Esophagus squamous epithelium (tissue), 5 donors: ENCODE measurements at places on chromosomes 7 and 10.
A peak's percentile ranks its signal among the peaks of the same experiment; 100 is the strongest.

GRCh38 chr7:64045301-64046040 is at the start of gene ZNF727:
Gene ZNF727 (plus strand): TSS chr7:64045434. CDS start chr7:64045622, 188 bp downstream.
- H3K27me3 ChIP-seq = no peaks in the 10 kb centered on the region
- no peaks in the 10 kb centered on the region for H3K36me3 ChIP-seq
- DNase-seq = no peak
- H3K4me3 ChIP-seq = peak within 1 kb of the TSS; percentile 55
- H3K27ac ChIP-seq = peak within 1 kb of the TSS; percentile 79

GRCh38 chr10:26323219-26323618 is 106.6 kb downstream of the GAD2 start:
- H3K4me3 ChIP-seq = no peak overlapping the region
- no peaks in the 10 kb centered on the region for H3K27me3 ChIP-seq
- no peak overlapping the region for H3K27ac ChIP-seq
- H3K4me1 ChIP-seq = no peaks in the 10 kb centered on the region
- H3K36me3 ChIP-seq = no peaks in the 10 kb centered on the region

GRCh38 chr7:143015926-143016490 is 10.9 kb downstream of the OR9A2 start:
- no peak overlapping the region for H3K27ac ChIP-seq
- H3K4me3 ChIP-seq = no peak overlapping the region
- no peaks in the 10 kb centered on the region for H3K36me3 ChIP-seq
- H3K27me3 ChIP-seq = no peaks in the 10 kb centered on the region
- H3K4me1 ChIP-seq = peaks cover 11% of the 10 kb centered on the region

DNA sequence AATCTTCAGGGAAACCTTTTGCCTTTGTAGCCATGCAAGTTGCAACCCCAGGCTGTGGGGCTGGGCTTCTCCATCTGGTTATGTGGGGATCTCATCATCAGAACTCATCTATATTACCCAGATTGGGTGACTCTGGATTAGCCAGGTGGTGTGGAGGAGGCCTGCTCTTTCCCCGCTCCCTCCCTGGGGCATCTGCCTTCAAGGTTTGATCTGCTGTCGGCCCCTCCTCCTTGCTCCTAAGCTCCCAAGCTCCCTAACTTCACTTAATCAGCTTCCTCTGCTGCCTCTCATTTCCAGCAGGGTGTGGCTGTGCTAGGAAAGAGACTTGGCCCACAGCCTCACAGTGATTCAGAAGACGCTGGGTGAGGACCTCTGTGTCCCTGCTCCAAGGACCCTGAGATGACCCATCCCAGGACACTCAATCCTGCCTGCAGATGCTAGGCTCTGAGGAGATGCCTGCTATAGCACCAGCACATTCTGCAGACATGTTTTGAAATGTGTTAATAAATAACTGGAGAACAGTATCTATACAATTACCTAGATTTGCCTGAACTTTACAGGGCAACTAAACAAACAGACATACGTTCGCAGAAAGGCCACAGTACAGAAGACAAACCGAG is 392.1 kb upstream of the PODXL start:
- peak overlapping the region; percentile 81 for H3K27ac ChIP-seq
- H3K27me3 ChIP-seq = peaks cover 2% of the 10 kb centered on the region
- peaks cover 24% of the 10 kb centered on the region for H3K4me1 ChIP-seq
- no peaks in the 10 kb centered on the region for H3K36me3 ChIP-seq

GRCh38 chr10:133236401-133237240 is 1.0 kb upstream of the VENTX start:
- H3K27me3 ChIP-seq = peaks cover 23% of the 10 kb centered on the region
- H3K4me1 ChIP-seq = peaks cover 16% of the 10 kb centered on the region
- H3K27ac ChIP-seq = no peak overlapping the region
- DNase-seq = no peak

DNA sequence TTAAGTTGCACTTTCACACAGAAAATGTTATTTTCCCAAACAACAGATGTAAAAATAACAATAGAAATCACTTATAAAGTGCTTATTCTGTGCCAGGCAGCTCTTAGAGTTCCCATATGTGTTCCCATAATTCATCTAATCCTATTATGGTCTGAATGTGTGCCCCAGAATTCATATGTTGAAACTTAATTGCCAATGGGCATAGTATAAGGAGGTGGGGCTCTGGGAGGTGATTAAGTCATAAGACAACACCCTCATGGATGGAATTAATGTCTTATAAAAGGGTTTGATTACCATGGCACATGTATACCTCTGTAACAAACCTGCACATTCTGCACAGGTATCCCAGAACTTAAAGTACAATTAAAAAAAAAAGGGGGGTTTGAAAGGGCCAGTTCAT is 92.7 kb downstream of the FZD1 start:
- no peak overlapping the region for H3K4me3 ChIP-seq
- H3K27ac ChIP-seq = no peak overlapping the region
- H3K27me3 ChIP-seq = no peaks in the 10 kb centered on the region
- no peak for DNase-seq
- no peaks in the 10 kb centered on the region for H3K4me1 ChIP-seq

DNA sequence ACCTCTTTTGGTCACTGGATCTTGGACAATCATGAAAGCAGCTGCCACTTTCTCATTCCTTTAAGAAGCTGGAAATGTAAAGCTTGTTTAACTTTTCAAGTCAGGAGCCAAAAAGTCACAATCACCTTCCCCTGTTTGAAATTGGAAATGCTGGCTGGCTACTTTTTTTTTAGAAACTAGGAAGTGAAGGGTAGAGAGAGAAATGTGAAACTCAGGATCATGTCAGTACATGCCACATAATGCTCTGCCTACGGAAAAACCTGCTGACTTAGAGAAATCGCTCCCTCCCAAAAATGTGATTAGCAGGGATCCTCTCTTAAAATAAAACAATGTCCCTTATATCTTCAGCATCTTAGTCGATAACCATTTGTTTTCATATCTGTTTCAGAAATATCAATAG is 188.4 kb upstream of the C7orf33 start:
- H3K27ac ChIP-seq = peak overlapping the region; percentile 18
- no peak for DNase-seq
- no peaks in the 10 kb centered on the region for H3K27me3 ChIP-seq

DNA sequence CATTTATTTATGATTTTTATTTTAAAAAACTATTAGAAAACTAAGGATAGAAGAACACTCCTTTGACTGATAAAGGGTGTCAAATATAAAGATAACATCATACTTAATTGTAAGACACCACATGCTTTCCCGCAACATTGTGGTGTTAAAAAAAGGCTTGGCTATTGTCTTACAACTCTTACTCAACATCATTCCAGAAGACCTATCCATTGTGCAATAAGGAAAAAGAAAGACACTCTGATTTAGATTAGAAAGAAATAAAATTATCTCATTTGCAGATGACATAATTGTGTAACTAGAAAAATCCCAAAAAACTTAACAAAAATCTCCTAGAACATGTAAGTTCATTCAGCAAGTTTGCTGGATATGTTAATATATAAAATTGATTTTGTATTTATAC is 296.7 kb upstream of the GNAI1 start:
- no peaks in the 10 kb centered on the region for H3K27me3 ChIP-seq
- no peak overlapping the region for H3K4me3 ChIP-seq
- no peak for DNase-seq
- H3K4me1 ChIP-seq = no peaks in the 10 kb centered on the region
- H3K36me3 ChIP-seq = no peaks in the 10 kb centered on the region

DNA sequence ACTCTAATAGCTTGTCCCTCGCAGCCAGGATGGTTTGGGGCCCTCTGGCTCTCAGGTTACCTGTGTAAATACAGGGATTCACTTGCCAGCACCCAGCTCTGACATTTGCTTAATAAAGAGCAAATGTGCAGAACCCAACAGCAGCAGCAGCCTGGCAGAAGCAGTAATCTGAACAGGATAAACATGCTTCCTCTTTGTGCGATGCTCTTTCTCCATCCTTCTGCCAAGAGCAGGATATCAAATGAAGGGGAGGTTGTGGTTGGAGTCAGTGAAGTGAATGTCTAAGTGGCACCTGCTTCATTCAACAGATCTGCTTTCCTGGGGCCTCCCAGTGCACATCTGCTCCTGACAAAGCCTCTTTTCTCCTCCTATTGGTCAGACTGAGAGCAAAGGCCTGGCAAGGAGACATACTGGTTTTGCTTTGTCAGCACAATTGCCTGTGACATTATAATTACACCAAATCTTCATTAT is 130.3 kb downstream of the NRF1 start:
- no peak overlapping the region for H3K27ac ChIP-seq
- H3K4me1 ChIP-seq = peaks cover 17% of the 10 kb centered on the region
- no peaks in the 10 kb centered on the region for H3K27me3 ChIP-seq
- no peaks in the 10 kb centered on the region for H3K36me3 ChIP-seq
- no peak overlapping the region for H3K4me3 ChIP-seq
- DNase-seq = no peak

- DNase-seq = no peak
- no peak overlapping the region for H3K27ac ChIP-seq
- no peaks in the 10 kb centered on the region for H3K36me3 ChIP-seq
- no peaks in the 10 kb centered on the region for H3K4me1 ChIP-seq
- no peaks in the 10 kb centered on the region for H3K27me3 ChIP-seq
- H3K4me3 ChIP-seq = no peak overlapping the region
Measured at GRCh38 chr7:25844102-25844870, 307.7 kb upstream of the NFE2L3 start.

DNA sequence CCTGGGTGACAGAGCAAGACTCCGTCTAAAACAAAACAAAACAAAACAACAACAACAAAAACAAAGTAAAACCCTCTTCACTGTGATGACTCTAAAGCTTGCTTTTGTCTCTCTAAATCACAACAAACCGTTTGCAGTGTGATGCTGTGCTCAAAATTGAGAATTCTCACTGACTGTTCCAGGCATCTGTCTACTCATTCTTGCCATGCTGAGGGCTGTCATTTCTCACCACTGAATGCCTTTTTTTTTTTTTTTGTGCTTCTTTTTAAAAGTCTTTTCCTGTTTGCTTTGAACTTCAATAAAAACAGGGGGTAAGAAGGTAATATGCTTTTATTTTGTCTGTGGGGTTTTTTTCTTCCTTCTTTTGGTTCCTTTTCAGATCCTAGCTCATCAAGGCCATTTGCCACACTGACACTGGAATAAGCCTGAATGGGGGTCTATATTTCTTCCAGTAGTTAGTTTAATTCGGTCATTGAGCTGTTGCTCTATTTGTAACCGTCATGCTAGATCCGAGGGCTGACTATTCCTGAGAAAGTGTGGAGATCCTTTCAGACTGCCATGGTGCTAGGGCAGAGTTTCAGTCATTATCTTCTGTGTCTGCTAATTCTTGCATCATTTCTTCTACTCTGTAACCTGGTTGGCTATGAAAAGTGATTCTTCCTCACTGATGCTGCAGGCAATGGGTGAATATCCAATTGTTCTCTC is 10.6 kb downstream of the FAS start:
- DNase-seq = no peak
- H3K4me3 ChIP-seq = no peak overlapping the region
- H3K36me3 ChIP-seq = peaks cover 28% of the 10 kb centered on the region
- peaks cover 78% of the 10 kb centered on the region for H3K4me1 ChIP-seq
- H3K27me3 ChIP-seq = no peaks in the 10 kb centered on the region
- H3K27ac ChIP-seq = peak overlapping the region; percentile 75

DNA sequence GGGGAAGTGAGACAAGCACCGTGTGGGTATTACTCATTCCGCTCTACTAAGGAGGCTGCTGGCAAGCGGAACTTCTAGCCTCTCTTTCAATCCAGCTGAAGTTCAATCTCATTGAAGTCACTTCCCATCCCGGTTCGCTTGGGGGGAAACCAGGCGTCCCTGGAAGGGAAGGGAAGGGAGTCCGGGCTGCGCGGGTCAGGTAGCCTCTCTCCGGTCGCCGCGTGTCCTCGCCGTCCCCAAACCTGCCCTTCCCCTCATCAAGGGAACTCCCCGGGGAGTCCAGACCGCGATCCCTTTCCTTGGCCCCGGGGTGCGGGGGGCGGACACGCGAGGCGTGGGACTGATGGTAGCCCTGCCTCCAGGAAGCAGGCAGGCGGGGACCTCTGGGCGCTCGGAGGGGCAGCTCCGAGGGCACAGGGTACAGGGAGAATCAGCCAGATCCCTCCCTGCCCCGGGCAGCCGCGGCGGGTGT is 598 bp upstream of the ZEB1 start:
- DNase-seq = peak; percentile 26
- H3K27ac ChIP-seq = peak overlapping the region; percentile 97
- peak overlapping the region; percentile 76 for H3K4me3 ChIP-seq
- peaks cover 24% of the 10 kb centered on the region for H3K27me3 ChIP-seq

- H3K27ac ChIP-seq = peak overlapping the region; percentile 70
- no peaks in the 10 kb centered on the region for H3K27me3 ChIP-seq
- peaks cover 10% of the 10 kb centered on the region for H3K4me1 ChIP-seq
- DNase-seq = no peak
- H3K36me3 ChIP-seq = no peaks in the 10 kb centered on the region
- H3K4me3 ChIP-seq = peak overlapping the region; percentile 12
Measured at GRCh38 chr7:150631084-150631826, 930 bp downstream of the GIMAP6 start.

- H3K27ac ChIP-seq = no peak overlapping the region
- DNase-seq = no peak
Measured at GRCh38 chr7:33334349-33334748, 205.0 kb downstream of the BBS9 start.

GRCh38 chr7:150451097-150451793 is 815 bp downstream of the GIMAP8 start:
- no peak for DNase-seq
- H3K4me3 ChIP-seq = peak overlapping the region; percentile 66
- H3K27ac ChIP-seq = peak overlapping the region; percentile 85
- peaks cover 2% of the 10 kb centered on the region for H3K4me1 ChIP-seq

- H3K27me3 ChIP-seq = no peaks in the 10 kb centered on the region
- no peak overlapping the region for H3K27ac ChIP-seq
- no peak for DNase-seq
- H3K4me1 ChIP-seq = no peaks in the 10 kb centered on the region
- H3K4me3 ChIP-seq = no peak overlapping the region
Measured at GRCh38 chr7:124575176-124575575, 190.4 kb downstream of the GPR37 start.

DNA sequence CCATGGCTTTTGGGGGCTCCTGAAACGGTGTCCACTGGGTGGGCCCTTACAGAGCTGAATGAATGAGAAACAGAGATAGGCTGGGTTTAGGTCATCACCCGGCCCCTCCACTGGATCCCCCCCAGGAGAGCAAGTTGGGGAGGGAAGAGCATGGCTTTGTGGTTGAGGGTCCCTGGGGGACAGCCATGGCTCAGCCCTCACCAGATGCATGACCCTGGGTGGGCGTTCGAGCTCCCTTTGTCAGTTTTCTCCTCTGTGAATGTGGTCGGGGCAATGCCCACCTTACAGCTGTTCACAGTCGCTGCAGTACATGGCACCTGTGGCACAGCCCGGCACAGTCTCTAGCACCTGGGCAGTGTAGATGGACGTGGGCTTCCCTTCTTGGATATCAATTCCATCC is 40.6 kb upstream of the CXCL12 start:
- no peaks in the 10 kb centered on the region for H3K36me3 ChIP-seq
- H3K4me3 ChIP-seq = no peak overlapping the region
- no peaks in the 10 kb centered on the region for H3K4me1 ChIP-seq
- H3K27me3 ChIP-seq = no peaks in the 10 kb centered on the region
- DNase-seq = no peak
- H3K27ac ChIP-seq = no peak overlapping the region

- no peaks in the 10 kb centered on the region for H3K4me1 ChIP-seq
- no peaks in the 10 kb centered on the region for H3K36me3 ChIP-seq
- no peak for DNase-seq
- no peak overlapping the region for H3K4me3 ChIP-seq
Measured at GRCh38 chr7:155570171-155570958, 24.0 kb upstream of the CNPY1 start.

- H3K27me3 ChIP-seq = peaks cover 96% of the 10 kb centered on the region
- H3K4me3 ChIP-seq = no peak overlapping the region
- H3K4me1 ChIP-seq = no peaks in the 10 kb centered on the region
- no peaks in the 10 kb centered on the region for H3K36me3 ChIP-seq
- no peak for DNase-seq
- H3K27ac ChIP-seq = no peak overlapping the region
Measured at GRCh38 chr10:131436458-131436857, 124.9 kb upstream of the TCERG1L start.

- no peaks in the 10 kb centered on the region for H3K4me1 ChIP-seq
- H3K27me3 ChIP-seq = no peaks in the 10 kb centered on the region
- H3K36me3 ChIP-seq = no peaks in the 10 kb centered on the region
- H3K27ac ChIP-seq = no peak overlapping the region
Measured at GRCh38 chr10:86207226-86207625, 159.4 kb downstream of the GRID1 start.
